ENCODE measurements at places on chromosomes 4 and X.

- no peak for DNase-seq
Observed at GRCh38 chrX:119427024-119427794, 28.1 kb downstream of the SLC25A43 start.

- no peak for DNase-seq
Observed at GRCh38 chr4:7651461-7651921, 216.8 kb upstream of the PSAPL1 start.

DNA sequence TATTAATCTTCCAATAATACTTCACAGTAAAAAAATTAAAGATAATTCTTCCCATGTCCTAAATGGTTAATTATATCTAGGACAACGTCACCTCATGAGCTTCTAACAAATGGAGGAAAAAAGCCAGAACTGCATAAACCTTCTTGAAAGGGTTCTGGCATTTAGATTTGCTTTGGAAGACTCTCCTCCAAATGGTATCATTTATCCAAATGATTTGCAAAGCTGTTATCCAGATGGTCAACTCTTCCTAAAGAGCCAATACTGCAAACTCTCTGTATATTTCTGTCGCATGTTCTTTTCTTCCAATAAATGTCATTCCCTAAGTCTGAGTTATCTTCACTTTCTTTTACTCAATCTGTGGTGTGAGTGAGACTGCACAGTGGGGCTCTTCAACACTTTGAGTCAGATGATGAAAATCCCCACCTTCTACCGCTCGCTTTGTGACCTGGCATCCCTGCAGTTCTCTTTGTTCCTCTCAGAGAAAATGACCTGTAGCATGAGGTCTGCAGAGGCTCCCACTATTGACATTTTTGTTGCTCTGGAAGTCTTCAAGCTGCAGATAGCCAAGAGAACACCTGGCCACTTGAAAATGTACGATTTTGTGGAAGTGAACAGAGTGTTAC is 52.9 kb downstream of the TMEM150C start:
- no peak for DNase-seq

DNA sequence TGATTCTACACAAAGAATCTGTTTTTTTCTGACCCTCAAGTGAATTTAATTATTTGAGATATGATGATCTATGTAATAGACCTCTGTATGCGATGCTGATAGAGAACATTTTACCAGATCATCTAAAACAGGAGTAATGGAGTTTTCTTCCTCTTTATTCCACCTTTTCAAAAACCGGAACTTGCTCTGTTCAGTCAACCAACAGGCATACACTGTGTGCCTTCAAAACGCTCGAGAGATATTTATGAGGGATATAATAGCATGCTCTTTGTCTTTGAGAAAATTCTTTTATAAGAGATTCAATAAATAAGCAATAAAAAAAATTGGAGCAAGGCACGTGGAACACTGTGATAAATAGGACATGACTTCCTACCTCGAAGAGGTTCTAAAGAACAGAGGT is 2.0 kb downstream of the NYX start:
- DNase-seq: no peak

GRCh38 chr4:75660491-75660890 is 12.7 kb downstream of the G3BP2 start:
- DNase-seq: no peak

GRCh38 chr4:66059136-66059535 is 388.8 kb upstream of the EPHA5 start:
- DNase-seq: no peak

DNA sequence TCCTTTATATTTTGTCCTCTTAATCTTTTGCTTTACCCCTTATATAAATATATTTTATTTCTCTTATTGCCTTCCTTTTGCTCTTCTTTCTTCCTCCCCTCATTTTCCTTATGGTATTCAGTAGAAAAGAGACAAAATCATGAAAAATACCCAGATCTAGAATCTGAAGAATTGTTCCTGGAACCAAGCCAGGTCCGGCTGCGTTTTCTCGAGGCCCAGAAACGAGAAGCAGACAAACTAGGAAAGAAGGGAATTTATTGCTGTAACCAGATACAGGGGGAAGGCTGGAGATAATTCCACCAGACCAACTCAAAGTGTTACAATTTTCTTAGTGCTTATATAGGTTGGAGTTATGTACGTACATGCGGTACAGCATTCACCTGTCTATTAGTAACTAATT is 328.7 kb downstream of the GABRG1 start:
- DNase-seq: no peak

GRCh38 chr4:127047930-127048329 is 584.8 kb upstream of the INTU start:
- no peak for DNase-seq

GRCh38 chr4:25155947-25156346 is 4.3 kb downstream of the SEPSECS start:
- DNase-seq: no peak

DNA sequence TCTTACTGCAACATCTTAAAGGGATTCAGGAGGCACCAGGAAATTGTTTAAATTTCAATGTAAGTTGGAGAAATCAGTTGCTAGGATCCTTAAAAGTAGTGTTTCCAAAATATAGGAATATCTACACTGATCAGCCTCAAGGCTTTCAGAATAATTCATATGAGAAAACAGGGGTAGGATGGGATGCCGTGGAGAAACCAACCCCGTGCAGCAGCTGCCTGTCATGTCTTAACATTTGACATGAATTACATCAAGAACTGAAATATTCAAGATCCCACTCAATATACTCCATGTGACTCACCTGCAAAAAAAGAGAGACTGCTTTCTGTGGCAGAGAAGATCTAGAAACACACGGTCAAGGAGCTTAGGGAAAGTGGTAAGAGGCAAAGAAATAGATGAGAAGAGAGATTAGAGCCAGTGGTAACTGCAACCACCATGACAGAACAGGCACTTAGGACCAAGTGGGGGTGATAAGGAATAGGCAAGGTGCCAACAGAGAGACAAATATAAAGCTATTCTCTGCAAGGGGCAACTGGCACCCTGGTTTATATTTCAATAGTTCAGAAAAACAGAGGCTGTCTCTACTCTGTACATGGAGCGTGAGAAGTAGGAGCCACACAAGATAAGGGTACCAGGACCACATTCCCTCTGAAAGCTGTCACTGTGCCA is 64.0 kb downstream of the SLC39A8 start:
- DNase-seq: no peak

DNA sequence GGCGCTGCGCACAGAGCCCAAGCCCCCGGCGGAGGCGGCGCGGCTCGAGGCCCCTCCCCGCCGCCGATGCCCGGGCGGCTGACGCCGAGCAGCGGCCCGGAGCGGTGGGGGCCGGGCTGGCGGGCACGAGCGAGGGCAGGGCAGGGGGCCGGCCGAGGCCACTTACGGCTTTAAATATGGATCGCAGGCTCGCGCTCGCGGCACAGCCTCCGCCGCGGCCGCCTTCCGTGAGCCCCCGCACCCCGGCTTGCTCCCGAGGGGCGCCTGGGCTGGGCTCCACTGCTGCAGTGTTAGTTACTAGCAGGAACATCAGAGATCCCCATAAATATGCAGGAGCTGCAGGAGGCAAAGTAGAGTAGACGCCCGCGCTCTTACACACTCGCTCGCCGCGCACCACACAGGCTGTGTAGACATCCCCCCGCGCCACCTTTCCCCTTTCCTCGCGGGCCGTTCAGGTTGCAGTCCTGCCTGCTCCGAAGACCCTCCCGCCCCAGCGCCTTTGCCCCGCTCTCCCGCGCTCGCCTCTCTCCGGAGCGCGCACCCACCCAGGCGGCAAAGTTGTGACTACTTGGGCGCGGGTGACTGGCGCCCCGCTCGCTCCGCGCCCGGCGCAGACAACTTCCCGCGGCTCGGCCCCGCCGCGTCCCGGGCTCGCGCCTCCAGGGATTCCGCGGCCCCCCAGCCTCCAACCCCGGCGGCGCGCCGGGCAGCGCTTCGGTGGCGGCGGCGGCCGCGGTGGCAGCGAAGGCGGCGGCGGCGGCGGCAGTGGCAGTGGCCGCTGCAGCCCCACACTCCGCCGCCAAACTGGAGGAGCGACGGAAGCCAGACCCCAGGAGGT is 152.0 kb upstream of the SLC4A4 start:
- DNase-seq: peak; percentile 75

DNA sequence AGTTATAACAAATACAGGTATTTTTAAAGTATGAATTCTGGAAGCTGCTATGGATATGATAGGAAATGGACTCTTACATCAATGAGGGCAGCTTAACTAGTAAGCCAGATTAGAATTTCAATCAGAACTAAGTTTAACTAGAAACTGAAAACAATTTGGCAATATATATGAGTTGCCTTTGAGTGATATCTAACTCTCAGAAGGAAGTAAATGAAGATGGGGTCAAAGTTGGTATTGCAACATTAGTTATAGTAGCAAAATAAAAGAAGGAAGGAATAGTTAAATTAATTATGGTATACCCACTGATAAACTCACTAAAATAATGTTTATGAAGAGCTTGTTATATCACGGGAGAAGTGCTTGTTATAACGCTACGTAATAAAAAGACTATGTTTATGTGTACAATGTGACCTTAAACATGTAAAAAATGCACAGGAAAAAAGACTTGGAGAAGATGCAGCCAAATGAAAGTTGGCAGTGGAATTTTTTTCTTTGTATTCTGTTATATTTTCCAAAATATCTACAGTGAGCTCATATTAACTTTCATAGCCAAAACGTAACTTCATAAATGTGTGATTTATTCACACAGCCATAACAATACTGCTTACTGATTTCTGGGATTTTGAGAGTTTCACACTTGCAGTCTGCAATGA is 34.5 kb downstream of the PHKA2 start:
- no peak for DNase-seq

DNA sequence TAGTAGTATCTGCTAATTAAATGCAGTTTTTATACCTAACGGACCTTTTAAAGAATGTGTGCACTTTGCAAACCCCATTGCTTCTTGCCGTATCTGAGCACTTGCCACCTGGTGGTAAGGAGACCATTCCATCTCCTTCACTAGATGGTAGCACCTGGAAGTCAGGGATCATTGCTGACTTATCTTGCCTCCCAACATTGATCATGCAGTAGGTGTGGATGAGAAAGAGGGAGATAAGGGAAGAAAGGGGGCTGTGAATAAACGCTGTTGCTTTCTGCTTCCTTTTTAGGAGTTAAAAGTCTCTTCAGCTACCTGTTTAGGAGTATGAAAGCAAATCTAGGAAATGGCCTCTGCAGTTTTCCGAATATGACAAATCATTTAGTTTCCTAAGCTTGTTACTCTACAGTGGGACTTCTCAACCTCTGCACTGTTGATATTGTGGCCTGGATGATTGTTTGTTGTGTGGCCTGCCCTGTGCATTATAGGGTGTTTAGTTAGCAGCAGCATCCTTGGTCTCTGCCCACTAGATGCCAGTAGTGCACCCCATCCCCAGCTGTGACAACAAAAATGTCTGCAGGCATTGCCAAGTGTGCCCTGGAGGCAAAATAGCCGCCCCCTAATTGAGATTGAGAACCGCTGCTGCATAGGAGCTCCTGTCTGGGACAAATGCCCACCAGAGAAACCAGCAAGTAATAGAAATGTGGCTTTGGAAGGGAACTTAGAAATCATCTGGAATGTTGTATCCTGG is 38.8 kb downstream of the GAB1 start:
- peak; percentile 47 for DNase-seq

GRCh38 chr4:123421937-123422781 is 25.6 kb downstream of the SPRY1 start:
- no peak for DNase-seq

DNA sequence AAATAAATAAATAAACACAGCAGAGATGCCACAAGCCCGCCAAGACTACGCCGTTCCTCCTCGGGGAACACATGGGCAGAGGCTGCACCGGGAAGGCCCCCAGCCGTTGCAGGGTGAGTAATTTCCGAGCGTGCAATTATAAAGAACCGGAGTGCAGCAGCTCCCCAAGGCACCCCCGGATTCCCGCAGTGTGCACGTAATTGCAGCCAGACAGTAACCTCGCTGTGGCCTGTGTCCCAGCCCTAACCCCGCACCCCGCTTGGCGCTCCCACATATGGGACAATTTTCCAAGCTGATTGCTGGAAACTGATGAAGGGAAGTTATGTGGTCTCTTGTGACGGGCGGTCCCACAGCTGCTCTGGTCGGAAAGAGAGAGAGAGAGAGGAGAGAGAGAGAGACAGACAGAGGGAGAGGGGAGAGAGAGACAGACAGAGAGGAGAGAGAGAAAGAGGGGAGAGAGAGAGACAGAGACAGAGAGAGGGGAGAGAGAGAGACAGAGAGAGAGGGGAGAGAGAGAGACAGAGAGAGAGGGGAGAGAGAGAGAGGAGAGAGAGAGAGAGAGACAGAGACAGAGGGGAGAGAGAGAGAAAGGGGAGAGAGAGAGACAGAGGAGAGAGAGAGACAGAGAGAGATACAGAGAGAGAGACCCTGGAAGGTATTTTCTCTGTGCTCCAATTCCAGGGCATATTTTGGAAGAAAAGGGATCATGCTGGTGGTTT is 275.4 kb downstream of the SHOX start:
- no peak for DNase-seq

- no peak for DNase-seq
Observed at GRCh38 chr4:6044805-6045204, 26.6 kb upstream of the C4orf50 start.
